ENCODE measurements at places on chromosomes 7 and 10.

GRCh38 chr10:72015841-72016240, 51.6 kb downstream of the CHST3 start:
- H3K4me1 ChIP-seq: no peaks in the 10 kb centered on the region
- H3K27ac ChIP-seq: no peak overlapping the region
- no peaks in the 10 kb centered on the region for H3K36me3 ChIP-seq
- no peak overlapping the region for H3K4me3 ChIP-seq

DNA sequence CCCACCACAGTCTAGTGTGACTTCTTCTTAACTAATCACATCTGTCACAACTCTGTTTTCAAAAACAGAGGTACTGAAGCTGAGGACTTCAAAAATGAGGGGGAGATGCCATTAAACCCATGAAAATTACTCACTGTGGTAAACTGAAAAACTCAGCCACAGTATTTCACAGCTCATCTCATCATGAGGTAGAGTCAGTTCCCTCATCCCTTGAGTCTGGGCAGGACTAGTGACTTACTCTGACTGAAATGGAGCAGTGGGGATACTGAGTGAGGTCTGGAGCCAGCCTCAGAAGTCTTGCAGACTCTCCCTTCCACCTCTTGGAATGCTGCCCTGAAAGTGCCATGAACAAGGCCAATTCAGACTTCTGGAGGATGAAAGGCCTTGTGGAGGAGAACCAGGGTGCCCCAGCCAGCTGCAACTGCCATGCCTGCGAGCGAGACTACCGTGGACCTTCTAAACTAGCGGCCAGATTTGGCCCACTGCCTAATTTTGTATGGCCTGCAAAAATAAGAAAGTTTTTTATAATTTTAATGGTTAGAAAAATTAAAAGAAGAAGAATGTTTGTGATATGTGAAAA, 24.7 kb upstream of the ANKRD1 start:
- H3K27me3 ChIP-seq: no peaks in the 10 kb centered on the region
- H3K36me3 ChIP-seq: no peaks in the 10 kb centered on the region
- no peak overlapping the region for H3K27ac ChIP-seq
- H3K4me3 ChIP-seq: no peak overlapping the region
- no peaks in the 10 kb centered on the region for H3K4me1 ChIP-seq
- no peak for DNase-seq

DNA sequence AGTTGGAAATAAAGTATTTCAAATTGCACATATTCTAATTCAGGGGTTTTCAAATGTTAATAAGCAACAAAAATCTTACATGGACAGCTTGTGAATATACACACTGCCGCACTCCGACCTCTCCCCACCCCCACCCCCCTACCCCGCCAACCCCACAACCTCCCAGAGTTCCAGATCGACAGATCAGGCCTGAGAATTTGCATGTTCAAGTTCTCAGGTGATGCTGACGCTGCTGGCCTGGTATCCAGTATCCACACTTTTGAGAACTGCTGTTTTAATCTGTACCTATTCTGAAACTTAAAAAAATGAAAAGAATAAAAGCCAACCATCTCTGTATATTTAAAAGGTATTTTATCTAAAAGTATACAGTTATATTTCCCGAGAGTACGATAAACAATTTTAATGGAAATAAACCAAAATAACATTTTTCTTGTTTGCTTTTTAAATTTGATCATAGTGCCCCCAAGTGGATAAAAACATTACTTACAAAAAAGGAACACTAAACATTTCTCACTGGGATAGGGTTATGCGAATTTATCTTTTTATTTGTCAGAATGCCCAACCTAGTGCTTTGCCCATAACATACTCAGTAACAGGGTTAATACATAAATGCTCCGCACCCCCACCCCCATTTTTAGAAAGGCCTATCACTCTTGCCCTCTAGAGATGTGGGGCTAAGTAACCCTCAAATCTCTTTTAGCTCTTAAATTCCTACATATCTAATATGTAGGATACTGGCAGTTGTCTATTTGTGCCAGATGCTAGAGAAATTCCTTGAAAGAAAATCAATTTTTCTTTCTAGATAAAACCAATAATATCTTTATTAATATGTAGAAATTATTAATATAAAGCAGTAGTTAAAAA, 166.3 kb downstream of the RNF133 start:
- DNase-seq: no peak
- no peaks in the 10 kb centered on the region for H3K36me3 ChIP-seq
- H3K27me3 ChIP-seq: no peaks in the 10 kb centered on the region
- H3K4me1 ChIP-seq: no peaks in the 10 kb centered on the region

GRCh38 chr7:18901982-18902421, 215.4 kb downstream of the TWIST1 start:
- H3K36me3 ChIP-seq: no peaks in the 10 kb centered on the region
- no peaks in the 10 kb centered on the region for H3K27me3 ChIP-seq
- H3K4me3 ChIP-seq: no peak overlapping the region
- H3K4me1 ChIP-seq: no peaks in the 10 kb centered on the region
- H3K27ac ChIP-seq: no peak overlapping the region

- H3K4me3 ChIP-seq: no peak overlapping the region
- H3K36me3 ChIP-seq: no peaks in the 10 kb centered on the region
- H3K27me3 ChIP-seq: no peaks in the 10 kb centered on the region
- DNase-seq: no peak
Measured at GRCh38 chr10:127100983-127101615, 95.3 kb downstream of the INSYN2A start.

GRCh38 chr10:36280890-36281499, 638.9 kb upstream of the FZD8 start:
- no peaks in the 10 kb centered on the region for H3K27me3 ChIP-seq
- no peak overlapping the region for H3K4me3 ChIP-seq
- H3K27ac ChIP-seq: no peak overlapping the region
- no peaks in the 10 kb centered on the region for H3K4me1 ChIP-seq

DNA sequence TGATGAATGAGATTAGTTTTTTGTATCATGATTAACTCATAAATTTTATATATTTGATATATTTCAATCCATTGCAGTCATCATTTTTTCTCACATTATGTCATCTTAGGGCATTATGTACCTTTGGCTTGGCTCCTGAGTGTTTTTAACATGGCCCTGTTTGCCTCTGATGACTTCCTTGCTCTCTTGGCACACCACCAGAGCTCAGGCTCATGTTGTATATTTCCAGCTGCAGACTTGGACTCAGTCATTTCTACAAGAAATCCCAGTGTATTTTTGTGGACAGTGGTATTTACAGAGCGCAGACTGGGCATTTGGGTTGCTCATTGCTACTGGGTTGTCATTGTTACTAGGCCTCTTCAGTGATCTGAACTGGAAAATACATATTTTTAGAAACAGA, 188.5 kb downstream of the ADRA2A start:
- H3K4me3 ChIP-seq: no peak overlapping the region
- no peaks in the 10 kb centered on the region for H3K36me3 ChIP-seq
- H3K27ac ChIP-seq: no peak overlapping the region

- no peaks in the 10 kb centered on the region for H3K36me3 ChIP-seq
- DNase-seq: no peak
- no peaks in the 10 kb centered on the region for H3K27me3 ChIP-seq
- H3K4me1 ChIP-seq: no peaks in the 10 kb centered on the region
- H3K4me3 ChIP-seq: no peak overlapping the region
- no peak overlapping the region for H3K27ac ChIP-seq
Measured at GRCh38 chr7:34973400-34973760, 63.9 kb downstream of the DPY19L1 start.

DNA sequence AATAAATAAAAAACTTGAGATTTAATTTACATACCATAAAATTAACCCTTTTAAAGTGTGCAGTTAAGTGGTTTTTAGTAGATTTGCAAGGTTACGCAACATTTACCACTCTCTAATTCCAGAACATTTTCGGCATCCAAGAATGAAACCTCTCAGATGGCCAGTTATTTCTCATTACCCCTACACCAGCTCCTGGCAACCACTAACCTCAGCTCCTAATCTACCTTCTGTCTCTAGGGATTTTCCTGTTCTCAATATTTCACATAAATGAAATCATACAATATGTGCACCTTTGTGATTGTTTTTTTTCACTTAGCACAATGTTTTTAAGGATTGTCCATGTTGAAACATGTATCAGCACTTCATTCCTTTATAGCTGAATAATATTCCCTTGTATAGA, 45.1 kb downstream of the INPP5F start:
- no peak overlapping the region for H3K27ac ChIP-seq
- peaks cover 6% of the 10 kb centered on the region for H3K4me1 ChIP-seq
- DNase-seq: no peak
- no peaks in the 10 kb centered on the region for H3K27me3 ChIP-seq
- H3K36me3 ChIP-seq: peaks cover 7% of the 10 kb centered on the region
- no peak overlapping the region for H3K4me3 ChIP-seq

GRCh38 chr7:16813232-16813616, 8.4 kb upstream of the AGR2 start:
- no peaks in the 10 kb centered on the region for H3K36me3 ChIP-seq
- H3K4me1 ChIP-seq: peaks cover 7% of the 10 kb centered on the region
- no peaks in the 10 kb centered on the region for H3K27me3 ChIP-seq
- no peak for DNase-seq
- no peak overlapping the region for H3K27ac ChIP-seq

- H3K27me3 ChIP-seq: no peaks in the 10 kb centered on the region
- no peaks in the 10 kb centered on the region for H3K4me1 ChIP-seq
- DNase-seq: no peak
Measured at GRCh38 chr7:91517201-91517785, 253.1 kb downstream of the FZD1 start.

DNA sequence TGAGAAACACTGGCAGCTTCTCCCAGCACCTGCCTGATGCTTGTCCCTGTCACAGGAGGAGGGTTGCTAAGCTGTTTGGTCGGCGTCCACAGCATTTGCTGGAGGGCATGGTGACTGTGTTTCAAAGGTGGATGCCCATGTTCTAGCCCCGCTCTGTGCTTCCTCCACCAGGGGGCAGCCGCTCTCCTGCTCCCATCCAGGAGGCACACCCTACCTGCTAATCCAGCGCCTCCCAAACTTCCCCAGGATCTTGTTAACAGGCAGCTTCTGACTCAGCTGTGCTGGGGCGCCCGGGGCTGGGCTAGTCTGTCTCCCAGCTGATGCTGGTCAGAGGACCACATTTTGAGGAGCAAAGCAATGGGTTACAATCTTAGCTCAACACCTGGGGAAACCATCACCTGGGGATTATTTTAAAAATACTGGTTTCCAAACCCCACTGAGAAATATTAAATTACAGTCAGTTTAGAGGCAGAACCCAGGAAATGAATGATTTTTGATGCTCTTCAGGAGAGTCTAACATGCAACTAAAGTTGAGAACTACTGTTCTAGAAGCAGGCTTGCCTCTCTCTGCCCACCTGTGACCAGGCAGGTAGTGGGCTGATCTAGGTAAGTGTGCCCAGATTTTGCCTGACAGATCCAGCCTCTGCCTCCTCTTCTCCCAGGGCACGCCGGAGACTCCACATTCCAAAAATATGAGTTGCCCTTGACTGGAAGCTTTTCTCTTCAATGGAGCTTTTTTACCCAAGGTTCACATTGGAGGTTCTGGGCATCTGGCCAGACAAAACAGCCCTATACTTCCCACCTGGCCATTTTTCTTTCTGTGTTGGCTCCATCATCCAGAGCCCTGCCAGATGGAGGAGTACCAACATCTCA, 92.7 kb upstream of the GPR26 start:
- H3K27ac ChIP-seq: no peak overlapping the region
- H3K4me1 ChIP-seq: no peaks in the 10 kb centered on the region
- H3K36me3 ChIP-seq: no peaks in the 10 kb centered on the region
